ENCODE measurements at places on chromosomes 4 and X.

DNA sequence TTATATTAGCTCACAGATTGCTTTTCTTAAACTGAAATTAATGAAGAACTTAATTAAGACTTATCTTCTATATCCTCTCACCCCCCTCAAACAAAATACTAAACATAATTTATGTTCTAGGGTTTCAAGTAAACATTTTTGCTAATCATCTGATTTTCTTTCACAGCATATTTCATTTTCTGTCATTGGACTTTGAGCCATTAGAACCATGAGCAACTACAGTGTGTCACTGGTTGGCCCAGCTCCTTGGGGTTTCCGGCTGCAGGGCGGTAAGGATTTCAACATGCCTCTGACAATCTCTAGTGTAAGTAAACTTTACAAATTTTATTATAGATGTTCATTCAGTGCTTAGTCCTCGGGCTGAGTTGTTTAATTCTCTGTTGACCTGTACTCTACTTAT, 3.3 kb downstream of the PDLIM5 start:
- no peak for DNase-seq

DNA sequence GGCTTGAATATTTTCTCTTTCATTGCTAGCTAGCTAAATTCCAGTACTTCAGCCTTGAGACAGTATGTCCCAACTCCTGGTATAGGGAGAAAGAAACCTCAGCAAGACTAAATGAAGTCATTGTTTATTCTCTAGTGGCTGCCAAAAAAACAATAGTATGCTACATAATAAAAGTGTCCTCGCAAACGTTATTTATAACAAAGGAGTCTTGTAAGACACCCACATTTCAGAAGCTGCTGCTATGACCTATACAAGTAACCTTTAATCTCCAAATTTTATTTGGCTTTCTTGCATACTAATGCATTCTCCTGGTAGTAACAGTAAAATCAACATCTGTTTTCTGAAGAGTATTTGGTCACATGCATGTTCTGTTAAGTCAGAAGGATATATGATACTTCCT, 28.8 kb downstream of the NEK1 start:
- no peak for DNase-seq

- DNase-seq = no peak
Measured at GRCh38 chrX:29012867-29013266, 425.6 kb downstream of the IL1RAPL1 start.

DNA sequence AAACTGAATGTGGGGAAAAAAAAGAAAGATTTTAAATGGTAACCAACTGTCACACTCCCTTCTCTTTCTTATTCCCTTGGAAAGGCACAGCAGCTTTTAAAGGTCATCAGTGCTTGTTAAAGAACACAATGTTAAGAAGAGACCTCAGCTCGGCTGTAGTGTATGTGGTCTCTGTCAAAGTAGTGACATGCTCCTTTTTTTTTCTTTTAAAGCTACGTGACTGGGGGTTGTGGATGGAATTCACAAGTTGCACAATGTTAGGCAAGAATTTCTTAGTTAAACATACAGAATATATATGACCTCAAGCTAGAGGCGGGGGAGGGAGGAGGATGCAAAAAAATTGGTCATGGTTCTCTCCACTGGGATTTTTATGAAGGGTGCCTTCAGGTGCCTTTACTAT, 45.6 kb downstream of the OCRL start:
- DNase-seq = no peak

DNA sequence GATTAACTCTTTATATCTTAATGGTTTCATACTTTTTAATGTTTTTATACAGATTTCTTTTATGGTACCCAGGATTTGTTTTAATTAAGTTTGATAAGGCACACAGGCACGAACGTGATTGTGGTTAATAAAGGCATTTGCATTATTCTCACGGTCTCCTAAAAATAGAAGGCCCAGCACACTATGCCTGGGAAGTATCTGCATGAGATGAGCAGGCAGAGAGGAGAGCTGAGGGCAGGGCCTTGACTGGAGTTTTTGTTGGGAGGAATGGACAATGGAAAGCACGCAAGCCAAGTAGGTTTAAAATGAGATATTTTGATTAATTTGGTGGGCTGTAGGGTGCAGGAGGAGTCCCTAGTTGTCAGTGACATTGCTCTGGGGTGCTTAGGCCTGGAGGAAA, 1714.3 kb upstream of the PCDH7 start:
- no peak for DNase-seq
